ENCODE measurements at places on chromosomes 2 and 18.

DNA sequence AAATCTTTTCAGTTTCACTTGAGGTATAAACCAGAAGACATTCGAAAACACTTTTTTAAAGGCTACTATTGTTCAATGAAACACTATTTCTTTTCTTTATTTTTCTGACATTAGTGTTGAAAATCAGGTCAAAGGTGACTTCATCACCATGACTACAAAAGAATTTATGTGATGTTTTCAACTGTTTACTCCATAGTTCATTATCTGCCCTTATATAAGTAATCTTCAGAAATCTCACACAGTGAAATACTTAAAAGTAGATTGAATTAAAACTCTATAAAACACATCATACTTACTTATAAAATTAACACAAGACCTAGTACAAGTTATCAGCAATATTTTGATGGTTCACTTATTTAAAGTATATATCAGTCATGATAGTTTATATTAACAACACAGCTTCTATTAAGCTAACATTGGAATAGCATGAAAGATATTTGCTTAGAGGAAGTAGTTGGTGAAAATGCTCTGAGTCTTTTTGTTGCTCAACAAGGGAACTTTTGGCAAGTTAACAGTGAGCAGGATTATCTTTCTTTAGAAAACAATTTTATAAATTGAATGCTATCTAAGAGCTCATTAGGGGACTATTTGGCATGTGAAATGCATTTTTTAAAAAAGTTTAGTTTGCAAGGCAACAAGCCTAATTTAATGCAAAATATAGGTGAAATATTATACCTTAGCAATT is 60.8 kb downstream of the MC4R start:
- H3K4me3 ChIP-seq = no peak overlapping the region
- DNase-seq = no peak
- no peaks in the 10 kb centered on the region for H3K4me1 ChIP-seq
- no peak overlapping the region for H3K27ac ChIP-seq
- no peaks in the 10 kb centered on the region for H3K36me3 ChIP-seq

DNA sequence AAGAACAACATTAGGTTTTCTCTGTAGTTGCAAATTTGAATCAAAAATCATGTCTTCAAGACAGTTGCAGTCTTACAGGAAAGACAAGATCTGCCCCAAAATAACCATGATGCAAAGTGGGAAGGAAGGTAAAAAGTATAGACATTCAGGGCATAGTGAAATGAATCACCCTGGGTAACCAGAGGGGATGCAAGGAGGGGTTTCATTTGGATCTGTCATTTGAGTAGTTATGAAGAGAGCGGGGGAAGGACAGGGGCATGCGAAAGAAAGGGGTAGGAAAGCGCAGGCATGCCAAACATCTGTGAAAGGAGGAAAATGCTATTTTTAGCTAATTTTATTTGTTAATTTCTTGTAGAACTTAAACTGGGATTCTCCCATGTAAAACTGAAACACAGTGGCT is 219.1 kb upstream of the BOD1L2 start:
- no peaks in the 10 kb centered on the region for H3K36me3 ChIP-seq
- no peaks in the 10 kb centered on the region for H3K4me1 ChIP-seq
- no peak for DNase-seq
- no peak overlapping the region for H3K4me3 ChIP-seq

DNA sequence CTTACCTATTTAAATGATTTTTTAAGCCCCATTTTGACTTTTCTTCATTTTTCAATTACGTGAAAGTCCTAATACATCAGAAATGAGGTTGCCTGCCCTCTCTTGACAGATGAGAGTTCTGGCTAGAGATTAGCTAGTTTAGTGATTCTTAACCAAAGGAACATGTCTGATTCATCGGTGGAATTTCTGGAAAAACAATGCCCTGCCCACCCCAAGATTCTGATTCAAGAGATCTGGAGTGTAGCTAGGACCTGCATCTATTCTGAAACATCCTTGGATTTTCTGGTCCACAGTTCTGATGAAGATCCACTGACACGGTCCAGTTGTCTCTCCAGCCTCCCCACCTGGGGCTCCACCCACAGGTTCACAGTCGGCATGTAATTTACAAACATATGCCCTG is 111.2 kb downstream of the KLF7 start:
- no peak overlapping the region for H3K27ac ChIP-seq
- no peaks in the 10 kb centered on the region for H3K27me3 ChIP-seq
- no peak for DNase-seq
- H3K4me1 ChIP-seq = no peaks in the 10 kb centered on the region

DNA sequence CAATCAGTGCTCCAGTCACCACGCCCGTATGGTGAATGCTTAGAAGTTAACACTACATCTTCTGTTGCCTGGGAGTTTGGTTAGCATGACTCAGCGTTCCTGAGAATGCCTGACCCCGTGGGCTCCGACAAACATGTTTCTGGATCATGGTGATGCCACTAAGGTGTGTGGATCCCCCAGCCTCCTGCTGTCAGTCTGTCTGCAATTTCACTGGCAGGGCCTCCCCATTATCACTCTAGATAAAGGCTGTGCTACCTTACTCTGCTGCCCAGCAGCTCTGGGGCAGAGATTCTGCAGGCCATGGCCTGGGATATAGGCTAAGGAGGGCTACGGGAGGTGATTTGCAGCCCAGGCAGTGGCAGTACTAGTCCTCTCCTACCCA is 66.0 kb downstream of the STPG4 start:
- DNase-seq = no peak
- peaks cover 37% of the 10 kb centered on the region for H3K4me1 ChIP-seq
- H3K27me3 ChIP-seq = no peaks in the 10 kb centered on the region
- H3K4me3 ChIP-seq = no peak overlapping the region
- H3K27ac ChIP-seq = peak overlapping the region; percentile 28

DNA sequence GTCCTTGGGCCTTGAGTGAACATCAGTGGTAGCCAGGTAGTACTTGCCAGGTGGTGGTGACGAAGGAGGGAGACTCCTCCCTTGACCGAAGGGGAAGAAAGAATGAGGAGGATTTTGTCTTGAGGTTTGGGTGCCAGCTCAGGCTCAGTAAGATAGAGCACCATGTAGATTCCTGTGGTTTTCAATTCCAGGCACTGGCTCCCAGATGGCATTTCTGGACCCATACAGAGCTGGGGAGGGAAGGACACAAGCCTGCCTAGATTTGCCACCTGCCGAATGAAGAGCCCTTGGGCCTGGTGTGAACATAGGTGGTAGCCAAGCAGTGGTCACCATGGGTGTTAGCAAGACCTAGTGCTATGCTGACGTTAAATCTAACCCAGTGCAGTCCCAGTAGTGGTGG is 108.8 kb upstream of the UBE2E3 start:
- no peaks in the 10 kb centered on the region for H3K36me3 ChIP-seq
- H3K4me3 ChIP-seq = no peak overlapping the region
- no peak overlapping the region for H3K27ac ChIP-seq

DNA sequence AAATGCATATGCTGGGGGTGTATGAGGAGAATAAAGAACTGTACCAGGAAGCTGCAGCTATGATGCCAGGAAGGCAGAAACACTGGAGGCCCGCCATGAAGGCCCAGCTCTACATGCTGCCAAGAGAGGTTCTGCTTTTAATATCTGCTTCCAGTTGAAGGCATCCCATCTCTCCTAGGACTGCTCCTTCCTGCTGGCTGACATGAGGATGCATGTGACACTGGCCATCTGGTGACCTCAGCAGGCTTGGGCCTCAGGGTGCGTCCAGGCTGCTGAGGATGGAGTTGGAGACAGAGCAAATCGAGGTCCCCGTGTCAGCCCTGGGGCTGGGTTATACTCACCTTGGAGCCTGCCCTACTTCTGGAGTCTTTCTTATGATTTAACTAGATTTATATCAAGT is 49.0 kb downstream of the PSMG2 start:
- H3K4me3 ChIP-seq = no peak overlapping the region
- no peak for DNase-seq
- no peaks in the 10 kb centered on the region for H3K27me3 ChIP-seq
- H3K4me1 ChIP-seq = no peaks in the 10 kb centered on the region
- H3K27ac ChIP-seq = no peak overlapping the region
- no peaks in the 10 kb centered on the region for H3K36me3 ChIP-seq

DNA sequence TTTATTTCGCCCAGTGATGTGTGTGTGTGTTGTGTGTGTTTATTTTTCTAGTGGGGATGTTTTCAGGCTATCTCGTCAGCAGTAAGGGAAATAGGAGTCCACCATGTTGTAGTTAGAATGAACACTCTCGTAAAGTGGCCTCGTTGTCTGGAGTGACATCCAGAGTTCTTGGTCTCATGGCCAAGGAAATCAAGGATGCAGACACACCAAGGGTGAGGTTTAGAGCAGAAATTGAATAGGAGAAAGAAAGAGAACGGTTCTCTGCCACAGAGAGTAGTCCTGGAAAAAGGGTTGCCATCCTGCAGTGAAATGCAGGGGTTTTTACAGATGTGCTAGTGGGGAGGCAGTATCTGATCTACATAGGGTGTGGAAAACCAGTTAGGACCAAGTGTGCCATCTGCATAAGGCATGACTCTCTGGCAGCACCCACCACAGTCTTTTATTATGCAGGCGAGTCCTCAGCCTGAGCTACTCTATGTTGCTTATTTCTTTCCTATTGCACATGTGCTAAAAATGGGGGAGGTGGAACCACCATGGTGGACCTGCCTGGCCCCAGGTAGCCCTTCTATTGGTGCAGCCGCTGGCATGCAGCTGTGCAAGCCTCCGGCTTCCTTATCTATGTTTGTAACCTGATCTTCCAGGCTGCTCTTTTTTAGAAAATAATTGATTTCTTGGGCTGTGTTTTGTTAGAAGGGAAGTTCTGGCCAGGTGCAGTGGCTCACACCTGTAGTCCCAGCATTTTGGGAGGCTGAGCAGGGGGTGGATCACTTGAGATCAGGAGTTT is 23.2 kb downstream of the RALB start:
- no peaks in the 10 kb centered on the region for H3K27me3 ChIP-seq
- peaks cover 25% of the 10 kb centered on the region for H3K36me3 ChIP-seq
- no peaks in the 10 kb centered on the region for H3K4me1 ChIP-seq

Data from upper lobe of left lung (tissue), 6 donors.